ENCODE measurements at places on chromosomes 2 and 18. TPM values are rescaled to one million over a fixed set of nuclear protein-coding genes. Genes with fewer than 3 reads are reported as not detected.

- DNase-seq: no peak
These were observed 204.1 kb downstream of the ARHGAP15 start for GRCh38 chr2:143333168-143333791.

DNA sequence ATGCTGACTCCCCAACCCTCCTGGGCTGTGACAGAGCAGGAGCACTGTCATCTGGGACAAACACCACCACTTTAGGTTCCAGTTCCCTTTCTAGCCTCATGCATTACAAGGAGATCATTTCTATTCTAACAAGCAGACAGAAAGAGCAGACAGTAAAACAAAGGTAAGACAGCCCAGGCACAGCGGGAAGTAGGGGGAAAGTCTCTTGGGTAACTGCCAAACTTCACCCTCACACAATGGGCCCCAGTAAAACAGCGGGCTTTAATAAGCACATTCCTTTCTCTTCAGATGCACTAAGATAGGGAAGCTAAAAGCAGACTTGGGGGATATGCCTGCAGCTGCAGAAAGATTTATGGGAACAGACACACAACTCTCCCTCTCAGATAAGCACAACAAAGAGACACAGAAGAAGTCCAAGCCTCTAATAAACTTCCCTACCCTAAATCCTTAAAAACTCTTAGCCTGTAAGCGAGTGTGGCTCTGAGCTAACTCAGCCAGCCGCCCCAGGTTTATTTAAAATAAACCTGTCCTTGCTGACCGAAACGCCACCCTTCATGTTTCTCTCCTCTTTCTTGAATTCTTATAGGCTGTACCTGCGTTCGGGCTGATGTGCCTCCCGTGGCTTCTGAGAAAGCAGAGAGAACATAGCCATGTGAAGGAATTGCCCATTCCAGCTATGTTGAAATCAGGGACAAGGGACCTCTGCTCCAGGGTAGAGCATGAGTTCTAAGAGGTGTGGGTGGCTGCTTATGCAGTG lies 726.8 kb upstream of the DDX18 start:
- no peak for DNase-seq

DNA sequence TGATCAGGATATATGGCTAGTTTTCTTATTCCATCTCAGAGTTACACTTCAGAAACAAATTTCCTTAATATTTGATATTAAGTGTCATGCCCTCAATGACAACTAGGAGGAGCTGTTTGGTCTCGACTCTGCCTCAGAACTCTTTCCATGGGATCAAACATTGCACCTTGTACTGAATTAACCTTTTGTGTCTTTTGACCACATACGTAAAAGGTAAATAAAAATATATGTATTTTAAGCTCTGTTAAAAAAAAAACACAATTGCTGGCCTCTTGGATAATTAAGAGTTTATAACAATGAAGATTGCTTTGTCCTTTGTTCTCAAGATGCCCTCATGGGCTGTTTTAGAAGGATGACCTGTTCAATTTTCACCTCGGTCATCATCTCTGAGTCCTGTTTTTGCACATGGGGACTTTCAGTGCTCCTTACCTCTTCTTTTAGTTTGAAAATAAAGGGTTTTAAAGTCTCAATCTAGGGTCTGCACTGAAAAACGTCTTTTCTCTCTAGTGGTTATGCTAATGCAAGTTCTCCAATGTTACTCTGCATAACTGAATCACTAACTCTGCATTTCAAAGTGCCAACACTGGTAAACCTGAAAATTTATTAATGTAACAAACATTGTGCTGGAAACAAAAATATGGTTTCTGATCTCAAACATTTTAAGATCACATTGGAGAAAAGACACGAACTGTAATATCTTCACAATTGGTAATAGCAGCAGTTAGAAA lies 18.8 kb upstream of the FN1 start:
- DNase-seq: peak; percentile 55

- DNase-seq: peak; percentile 84
These were observed 20.6 kb downstream of the RPL37A start for GRCh38 chr2:216519154-216519762.

Gene SKOR2
- not detected for total RNA-seq

- DNase-seq: no peak
These were observed 42.0 kb downstream of the MYO7B start for GRCh38 chr2:127577503-127577902.

- peak; percentile 68 for DNase-seq
These were observed 88.8 kb downstream of the CDC42EP3 start for GRCh38 chr2:37582481-37583220.

- DNase-seq: peak; percentile 52
These were observed 76.9 kb downstream of the TTC21B start for GRCh38 chr2:165876712-165877111.

- no peak for DNase-seq
These were observed 34.8 kb upstream of the MGAT5 start for GRCh38 chr2:134218930-134219658.

All from GM23248 (cell line).